ENCODE measurements at places on chromosomes 13 and 19.
A peak's percentile ranks its signal among the peaks of the same experiment; 100 is the strongest.

- DNase-seq = no peak
Observed at GRCh38 chr13:76330761-76331160, 555.4 kb downstream of the KCTD12 start.

DNA sequence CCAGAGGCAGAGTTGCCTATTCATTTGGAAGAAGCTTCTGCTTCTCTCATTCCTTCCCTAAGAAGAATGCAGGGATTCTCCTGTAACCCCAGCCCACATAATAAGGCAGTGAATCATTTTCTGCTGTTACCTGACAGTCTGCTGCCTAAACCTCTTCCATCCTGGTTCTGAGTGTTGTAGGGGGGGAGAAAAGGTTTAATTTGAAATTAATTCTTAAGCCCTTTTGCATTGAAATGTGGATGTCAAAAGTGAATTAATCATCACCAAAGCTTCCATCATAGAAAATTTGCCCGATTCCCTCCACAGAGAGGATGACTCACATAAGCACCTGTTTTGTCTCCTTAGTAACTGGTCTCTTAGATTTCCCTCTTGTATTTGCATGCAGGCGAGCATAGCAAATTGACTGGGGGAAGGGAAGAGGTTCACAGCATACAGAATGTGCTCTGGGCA is 146.7 kb upstream of the FNDC3A start:
- no peak for DNase-seq

DNA sequence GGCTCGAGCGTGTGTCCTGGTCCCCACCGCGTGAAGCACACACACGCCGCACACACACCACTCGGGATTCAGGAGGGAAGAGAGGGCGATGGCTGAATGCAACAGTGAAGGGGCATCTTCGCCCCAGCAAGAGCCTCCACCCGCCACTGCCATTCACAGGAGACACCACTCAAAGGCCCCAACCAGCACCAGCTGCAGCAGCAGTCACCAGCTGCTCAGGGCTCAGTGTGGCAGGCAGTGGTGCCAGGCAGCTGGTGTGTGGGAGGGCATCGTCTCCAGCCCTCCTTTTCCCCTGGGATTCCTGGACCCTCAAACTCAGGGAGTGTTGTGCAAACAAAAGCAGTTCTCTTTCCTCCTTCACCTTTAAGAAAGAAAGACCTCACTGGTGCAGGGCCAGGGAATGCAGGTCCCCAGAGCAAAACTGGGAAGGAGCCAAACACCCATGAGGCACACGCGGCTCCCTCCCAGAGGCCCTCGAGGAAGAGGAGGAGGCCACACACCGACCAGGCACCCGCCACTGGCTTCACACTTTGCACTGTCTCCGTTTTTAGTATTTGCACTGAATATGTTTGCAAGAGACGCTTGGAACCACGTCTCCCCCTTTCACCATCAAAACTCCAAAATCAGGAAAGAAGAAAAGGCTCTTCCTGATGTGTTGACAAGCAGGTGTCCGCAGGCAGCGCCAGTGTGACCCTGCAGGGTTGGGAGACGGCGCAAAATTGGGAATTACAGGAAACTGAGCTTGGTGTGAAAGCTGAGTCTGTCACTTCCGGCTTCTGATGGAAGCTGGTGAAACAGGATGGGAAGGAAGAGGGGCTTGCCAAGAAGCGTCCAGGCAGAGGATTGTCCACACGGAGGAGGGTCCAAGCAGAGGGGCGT is 26.4 kb upstream of the F7 start:
- no peak for DNase-seq

DNA sequence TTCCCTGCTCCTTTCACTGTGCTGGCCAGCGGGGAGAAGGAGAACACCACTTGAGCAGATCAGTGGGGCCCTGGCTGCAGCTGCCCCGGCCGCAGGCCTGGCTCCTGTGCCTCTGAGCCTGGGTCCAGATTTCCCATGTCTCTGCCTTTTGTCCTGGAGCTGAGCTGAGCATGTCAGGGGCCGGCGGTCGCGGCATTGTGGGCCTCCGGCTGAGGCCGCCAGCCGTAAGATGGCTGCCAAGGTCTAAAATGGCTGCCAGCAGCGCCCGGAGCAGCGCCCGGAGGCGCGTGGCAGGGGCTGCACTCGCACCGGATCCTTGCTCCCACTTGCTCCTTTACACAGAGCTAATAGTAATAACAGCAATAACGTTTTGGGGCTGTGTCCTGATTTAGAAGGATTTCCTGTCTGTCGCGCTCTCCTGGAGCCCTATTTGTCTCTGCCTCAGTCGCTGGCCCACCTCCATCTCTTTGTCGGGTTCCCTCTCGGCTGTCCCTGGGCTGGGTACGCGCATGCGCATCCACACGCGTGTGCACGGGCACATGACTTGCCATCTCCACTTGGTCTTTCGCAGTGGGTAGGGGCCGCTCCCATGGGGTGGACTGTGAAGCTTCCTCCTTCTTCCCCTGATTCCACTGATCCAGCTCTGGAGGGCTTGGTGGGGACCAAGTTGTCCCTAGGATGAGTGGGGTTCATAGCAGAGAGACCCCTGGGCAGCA is 32.1 kb downstream of the LYL1 start:
- DNase-seq = no peak

GRCh38 chr13:75715601-75716523 is 79.7 kb downstream of the LMO7 start:
- DNase-seq = no peak

- peak; percentile 71 for DNase-seq
Observed at GRCh38 chr19:11166281-11167142, 10.9 kb upstream of the SPC24 start.

- peak; percentile 30 for DNase-seq
Observed at GRCh38 chr19:12800923-12801465, 606 bp downstream of the PRDX2 start.

GRCh38 chr13:91948736-91949135 is 550.3 kb downstream of the GPC5 start:
- DNase-seq = no peak

DNA sequence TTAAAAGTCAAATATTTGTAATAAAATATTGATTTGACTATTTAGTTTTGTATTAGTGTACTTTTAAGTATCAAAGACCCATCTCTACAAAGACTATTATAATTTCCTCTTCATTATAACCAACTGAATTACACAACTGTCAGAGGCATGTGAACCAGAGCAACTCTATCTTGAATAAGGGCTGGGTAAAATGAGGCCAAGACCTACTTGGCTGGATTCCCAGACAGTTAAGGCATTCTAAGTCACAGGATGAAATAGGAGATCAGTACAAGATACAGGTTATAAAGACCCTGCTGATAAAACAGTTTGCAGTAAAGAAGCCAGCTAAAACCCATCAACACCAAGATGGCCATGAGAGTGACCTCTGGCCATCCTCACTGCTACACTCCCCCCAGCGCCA is 36.2 kb upstream of the ATP12A start:
- no peak for DNase-seq

DNA sequence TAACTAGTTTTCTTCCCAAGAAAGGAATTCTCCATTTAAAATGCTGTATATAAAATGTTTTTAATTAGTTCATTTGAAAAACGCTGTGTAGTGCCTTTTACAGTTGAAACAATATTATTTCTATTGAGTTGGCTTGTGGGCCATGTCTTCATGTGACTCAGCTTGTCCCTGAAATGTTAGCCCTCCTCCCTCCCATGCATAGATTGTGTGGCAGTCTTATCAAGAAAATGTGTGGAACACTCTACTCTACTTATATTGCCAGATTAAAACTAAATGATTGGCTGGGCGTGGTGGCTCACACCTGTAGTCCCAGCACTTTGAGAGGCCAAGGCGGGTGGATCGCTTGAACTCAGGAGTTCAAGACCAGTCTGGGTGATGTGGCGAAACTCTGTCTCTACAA is 33.4 kb downstream of the TFDP1 start:
- no peak for DNase-seq

GRCh38 chr19:49059053-49059452 is 1.5 kb upstream of the CGB7 start:
- DNase-seq = no peak

GRCh38 chr19:53828531-53828930 is 4.4 kb upstream of the NLRP12 start:
- no peak for DNase-seq

DNA sequence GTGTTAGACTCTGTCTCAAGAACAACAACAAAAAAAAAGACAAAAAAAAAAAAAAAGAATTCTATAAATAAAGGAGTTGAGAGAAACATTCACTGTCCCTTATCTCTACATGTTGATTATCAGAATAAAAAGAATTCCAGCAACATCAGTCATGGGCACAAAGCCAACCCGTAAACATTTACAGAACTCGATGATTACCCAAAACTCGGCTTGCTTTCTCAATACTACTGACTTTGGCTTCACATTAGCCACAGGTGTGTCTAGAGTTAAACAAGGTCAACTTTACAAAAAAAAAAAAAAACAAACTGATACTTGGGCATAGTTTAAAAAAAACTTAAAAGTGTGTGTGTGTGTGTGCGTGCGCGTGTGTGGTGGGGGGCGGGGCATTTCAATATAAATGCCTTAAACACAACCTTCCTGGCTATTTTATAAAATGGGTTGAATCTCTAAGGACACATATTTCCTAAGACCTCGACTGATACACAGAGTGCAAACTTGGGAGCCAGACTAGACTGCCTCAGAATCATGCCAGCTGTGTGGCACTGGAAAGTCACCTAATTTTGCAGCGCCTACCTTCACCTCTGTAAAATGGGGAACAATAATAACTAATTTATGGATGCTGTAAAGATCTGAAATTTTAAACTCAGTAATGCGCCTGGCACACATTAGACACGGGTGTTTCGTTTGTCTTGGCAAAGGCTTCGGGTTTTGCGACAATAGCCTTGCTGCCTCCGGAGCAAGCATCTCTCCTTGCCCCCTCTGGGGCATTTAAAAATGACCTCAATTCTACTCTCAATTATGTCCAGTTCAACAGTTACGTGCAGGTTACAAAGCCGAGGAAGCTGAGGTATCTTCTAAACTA is 922 bp downstream of the EBPL start:
- DNase-seq = peak; percentile 42

DNA sequence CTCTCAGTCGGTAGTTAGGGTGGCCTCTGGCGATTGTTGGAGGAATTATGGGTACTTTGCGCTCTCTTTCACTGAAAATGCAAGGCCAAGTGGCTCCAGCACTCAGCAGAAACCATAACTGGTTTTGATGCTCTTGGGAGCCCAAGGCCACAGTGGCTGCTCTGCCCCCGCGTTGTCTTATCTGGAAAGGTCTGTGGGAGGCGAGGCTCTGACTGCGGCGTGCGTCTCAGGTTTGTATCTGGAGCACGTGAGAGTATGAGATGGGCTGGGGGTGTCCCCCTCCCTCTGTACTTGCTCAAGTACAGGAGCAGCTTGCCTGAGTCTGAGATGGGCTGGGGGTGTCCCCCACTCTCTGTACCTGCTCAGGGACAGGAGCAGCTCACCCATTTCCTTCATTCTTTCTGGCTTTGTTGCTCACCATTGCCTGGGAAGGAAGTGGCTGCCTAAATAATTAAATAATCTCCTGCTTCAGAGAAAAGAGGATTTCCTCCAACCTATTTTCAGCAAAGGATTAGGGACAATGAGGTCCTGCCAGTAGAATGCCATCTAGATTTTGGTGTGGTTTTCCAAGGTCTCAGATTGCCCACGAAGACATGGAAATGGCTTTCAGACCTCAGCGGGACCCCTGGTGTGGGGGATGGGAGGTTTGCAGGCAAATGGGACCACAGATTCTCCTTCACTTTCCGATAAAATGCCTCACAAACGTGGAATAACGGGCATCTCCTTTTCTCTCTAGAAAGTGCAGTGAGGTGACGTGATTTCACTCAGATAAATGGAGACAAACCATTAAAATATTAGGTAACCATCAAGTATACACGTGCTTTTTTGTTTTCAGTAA is 14.7 kb downstream of the ATP11A start:
- no peak for DNase-seq

- no peak for DNase-seq
Observed at GRCh38 chr19:21883516-21883915, 47.5 kb upstream of the ZNF43 start.

- DNase-seq = peak; percentile 12
Observed at GRCh38 chr13:34207872-34208271, 389.9 kb downstream of the RFC3 start.

GRCh38 chr19:7524992-7525739 is 2.7 kb downstream of the MCOLN1 start:
- no peak for DNase-seq

DNA sequence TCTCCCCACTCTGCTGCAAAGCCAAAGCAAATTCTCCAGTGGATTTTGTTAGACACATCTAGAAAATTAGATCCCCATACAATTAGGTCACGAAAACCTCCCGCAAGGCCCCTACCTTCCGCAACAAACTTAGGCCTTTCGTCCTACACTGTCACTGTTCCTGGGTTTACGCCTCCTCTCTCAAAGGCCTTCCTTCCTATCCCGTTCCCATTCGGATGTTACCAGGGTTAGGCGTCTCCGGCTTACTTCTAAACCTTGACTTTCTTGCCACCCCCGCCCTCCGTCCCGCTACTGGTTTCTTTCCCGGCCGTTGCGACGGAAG is 754 bp downstream of the RNF6 start:
- no peak for DNase-seq

Data from GM03348 (cell line).